ENCODE measurements at places on chromosomes 7 and 10.
A peak's percentile ranks its signal among the peaks of the same experiment; 100 is the strongest.

DNA sequence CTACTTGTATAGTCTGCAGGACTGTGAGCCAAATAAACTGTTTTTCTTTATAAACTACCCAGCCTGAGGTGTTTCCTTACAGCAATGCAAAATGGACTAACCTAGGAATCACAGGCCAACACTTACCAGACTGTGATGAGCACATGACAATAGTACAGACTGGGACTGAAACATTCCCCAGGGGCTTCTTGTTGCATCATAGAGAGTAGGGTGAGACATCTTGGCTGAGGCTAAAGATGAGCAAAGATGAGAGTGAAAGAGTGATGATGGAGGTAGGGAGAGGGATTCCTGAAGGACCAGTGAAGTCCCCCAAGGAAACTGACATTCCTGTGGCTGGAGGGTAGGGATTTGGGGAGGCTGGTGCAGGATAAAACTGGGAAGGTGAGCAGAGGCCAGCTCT lies 194.4 kb downstream of the TPST1 start:
- no peak for DNase-seq

DNA sequence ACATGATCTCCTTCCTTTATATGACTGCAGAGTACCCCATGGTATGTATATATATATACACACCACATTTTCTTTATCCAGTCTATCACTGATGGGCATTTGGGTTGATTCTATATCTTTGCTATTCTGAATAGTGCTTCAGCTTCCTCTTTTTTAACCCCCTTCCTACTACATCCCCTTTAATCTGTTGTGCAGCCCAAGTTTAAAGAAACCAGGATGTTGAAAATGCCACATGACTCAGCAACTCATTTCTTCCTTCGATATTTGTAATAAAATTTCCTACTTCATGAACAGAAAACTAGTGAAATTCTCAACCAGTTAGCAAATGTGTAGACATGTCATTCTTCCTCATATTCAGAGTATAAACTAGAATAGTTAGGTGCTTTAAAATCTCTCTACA lies 1245.7 kb upstream of the SORCS1 start:
- DNase-seq, result no peak

DNA sequence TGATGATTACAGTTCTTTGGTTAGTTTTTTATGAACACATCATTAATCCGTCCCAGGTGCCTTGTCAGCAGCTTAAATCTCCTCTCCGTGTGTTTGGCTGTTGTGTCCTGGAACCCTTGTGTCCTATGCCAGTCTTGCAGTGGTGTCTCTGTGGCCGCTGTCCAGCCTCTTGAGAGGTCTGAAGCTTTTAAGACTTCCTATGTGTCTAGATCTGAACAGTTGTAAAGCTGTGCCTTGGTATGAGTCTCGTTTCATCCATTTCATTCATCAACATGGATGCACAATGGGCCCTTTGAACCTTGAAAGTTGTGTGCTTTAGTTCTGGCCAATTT lies 16.7 kb downstream of the LMTK2 start:
- DNase-seq, result peak; percentile 15

- DNase-seq, result no peak
Observed at GRCh38 chr7:17434191-17434590, 135.7 kb downstream of the AHR start.

DNA sequence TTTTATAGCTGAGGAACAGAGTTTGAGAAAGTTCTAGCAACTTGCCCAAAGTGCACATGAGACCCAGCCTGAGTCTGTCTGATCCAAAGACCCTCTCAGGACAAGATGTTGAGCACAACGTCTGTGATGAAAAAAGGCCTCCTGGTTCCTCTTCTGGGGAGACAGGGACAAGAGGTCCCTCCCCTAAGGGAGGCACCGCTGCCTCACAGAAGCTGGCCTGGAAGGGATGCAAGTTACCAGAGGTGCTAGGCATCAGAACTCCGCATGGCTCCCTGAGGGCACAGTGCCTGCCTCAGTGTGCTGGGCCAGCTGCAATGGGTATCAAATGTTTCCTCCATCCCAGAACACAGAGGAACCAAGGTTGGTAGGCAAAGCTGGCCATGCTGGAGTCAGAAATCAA lies 302.4 kb downstream of the GRID1 start:
- DNase-seq, result no peak

Data from SJSA1 (cell line).